Esophagus muscularis mucosa (tissue), 4 donors: ENCODE measurements at places on chromosomes 3 and 15.
A peak's percentile ranks its signal among the peaks of the same experiment; 100 is the strongest.

DNA sequence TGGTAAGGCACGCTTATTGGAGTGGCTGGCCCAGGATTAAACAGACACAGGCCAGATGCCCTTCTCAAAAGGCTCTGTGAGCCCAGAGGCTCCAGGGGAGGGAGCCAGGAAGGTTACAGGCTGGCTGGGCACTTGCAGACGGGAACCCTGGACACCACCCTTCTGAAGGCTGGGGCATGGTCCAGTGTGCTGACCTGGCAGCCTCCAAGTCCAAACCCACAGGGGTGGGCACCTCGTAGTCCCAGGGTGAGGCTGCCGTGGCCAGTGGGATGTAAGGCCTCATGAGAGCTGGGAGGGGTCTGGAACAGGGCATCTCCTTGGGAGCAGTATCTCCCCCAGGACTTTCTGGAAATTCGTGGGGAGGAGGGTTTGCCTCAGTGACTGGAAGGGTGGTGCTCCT lies 19.6 kb downstream of the EFCC1 start:
- H3K4me1 ChIP-seq: peaks cover 47% of the 10 kb centered on the region
- H3K4me3 ChIP-seq: no peak overlapping the region
- no peak for DNase-seq

- H3K36me3 ChIP-seq: no peaks in the 10 kb centered on the region
- H3K4me1 ChIP-seq: no peaks in the 10 kb centered on the region
- no peak overlapping the region for H3K27ac ChIP-seq
Measured at GRCh38 chr3:82474711-82475110, 713.3 kb upstream of the GBE1 start.

- H3K36me3 ChIP-seq: no peaks in the 10 kb centered on the region
- DNase-seq: peak; percentile 37
- H3K27me3 ChIP-seq: no peaks in the 10 kb centered on the region
- no peak overlapping the region for H3K4me3 ChIP-seq
- H3K4me1 ChIP-seq: no peaks in the 10 kb centered on the region
Measured at GRCh38 chr3:45807681-45808540, 11.6 kb upstream of the SLC6A20 start.

- no peak overlapping the region for H3K4me3 ChIP-seq
- no peak for DNase-seq
- peaks cover 4% of the 10 kb centered on the region for H3K36me3 ChIP-seq
- H3K27ac ChIP-seq: peak overlapping the region; percentile 63
- H3K4me1 ChIP-seq: peaks cover 66% of the 10 kb centered on the region
Measured at GRCh38 chr3:4522947-4523346, 29.8 kb downstream of the ITPR1 start.

DNA sequence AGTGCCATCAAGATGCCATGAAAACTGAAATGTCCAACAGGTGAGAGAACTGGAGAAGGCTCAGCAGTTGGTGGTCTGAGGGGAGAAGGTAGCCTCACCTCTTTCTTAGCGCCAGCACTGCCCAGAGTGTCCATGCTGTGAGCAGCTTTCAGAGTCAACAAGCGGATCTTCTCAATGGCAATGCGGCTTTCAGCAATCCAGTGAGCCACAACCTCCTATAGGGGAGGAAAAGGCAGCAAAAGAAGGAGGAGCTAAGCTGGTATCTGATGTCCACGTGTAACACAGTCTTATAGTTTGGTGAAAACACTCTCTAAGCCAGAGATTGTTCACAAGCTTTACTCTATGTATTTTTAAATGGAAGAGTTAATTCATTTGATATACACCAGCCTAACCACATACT lies 36.1 kb upstream of the ACKR4 start:
- no peak for DNase-seq
- H3K4me3 ChIP-seq: no peak overlapping the region
- H3K36me3 ChIP-seq: no peaks in the 10 kb centered on the region
- H3K27ac ChIP-seq: no peak overlapping the region
- peaks cover 14% of the 10 kb centered on the region for H3K4me1 ChIP-seq
- no peaks in the 10 kb centered on the region for H3K27me3 ChIP-seq

DNA sequence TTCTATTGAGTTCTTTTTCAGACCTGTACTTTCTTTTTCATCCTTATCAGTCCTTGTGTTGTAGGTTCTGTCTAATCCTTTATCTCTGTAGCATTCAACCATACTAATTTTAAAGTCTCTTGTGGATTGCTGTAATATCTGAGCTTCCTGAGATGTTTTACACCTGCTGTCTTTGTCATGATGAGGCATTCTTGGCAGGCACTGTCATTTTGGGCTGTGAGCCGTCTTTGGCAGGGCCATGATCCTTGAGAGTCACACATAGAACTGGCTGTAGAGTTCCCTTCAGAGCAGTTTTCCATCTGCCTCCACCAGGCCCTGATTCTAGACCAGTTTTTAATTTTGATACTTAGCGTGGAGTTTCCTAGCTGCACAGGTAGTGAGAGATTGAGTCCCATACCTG lies 6.7 kb downstream of the EFCC1 start:
- peak overlapping the region; percentile 23 for H3K27ac ChIP-seq
- no peaks in the 10 kb centered on the region for H3K36me3 ChIP-seq
- H3K4me1 ChIP-seq: peaks cover 32% of the 10 kb centered on the region
- no peak for DNase-seq

- H3K4me3 ChIP-seq: no peak overlapping the region
- H3K27ac ChIP-seq: no peak overlapping the region
- H3K4me1 ChIP-seq: peaks cover 23% of the 10 kb centered on the region
- no peak for DNase-seq
Measured at GRCh38 chr3:69343875-69344274, 42.0 kb downstream of the FRMD4B start.

- H3K4me1 ChIP-seq: peaks cover 23% of the 10 kb centered on the region
- H3K27ac ChIP-seq: no peak overlapping the region
- H3K36me3 ChIP-seq: no peaks in the 10 kb centered on the region
- no peak overlapping the region for H3K4me3 ChIP-seq
- DNase-seq: no peak
Measured at GRCh38 chr3:100096866-100097265, 17.4 kb downstream of the FILIP1L start.

DNA sequence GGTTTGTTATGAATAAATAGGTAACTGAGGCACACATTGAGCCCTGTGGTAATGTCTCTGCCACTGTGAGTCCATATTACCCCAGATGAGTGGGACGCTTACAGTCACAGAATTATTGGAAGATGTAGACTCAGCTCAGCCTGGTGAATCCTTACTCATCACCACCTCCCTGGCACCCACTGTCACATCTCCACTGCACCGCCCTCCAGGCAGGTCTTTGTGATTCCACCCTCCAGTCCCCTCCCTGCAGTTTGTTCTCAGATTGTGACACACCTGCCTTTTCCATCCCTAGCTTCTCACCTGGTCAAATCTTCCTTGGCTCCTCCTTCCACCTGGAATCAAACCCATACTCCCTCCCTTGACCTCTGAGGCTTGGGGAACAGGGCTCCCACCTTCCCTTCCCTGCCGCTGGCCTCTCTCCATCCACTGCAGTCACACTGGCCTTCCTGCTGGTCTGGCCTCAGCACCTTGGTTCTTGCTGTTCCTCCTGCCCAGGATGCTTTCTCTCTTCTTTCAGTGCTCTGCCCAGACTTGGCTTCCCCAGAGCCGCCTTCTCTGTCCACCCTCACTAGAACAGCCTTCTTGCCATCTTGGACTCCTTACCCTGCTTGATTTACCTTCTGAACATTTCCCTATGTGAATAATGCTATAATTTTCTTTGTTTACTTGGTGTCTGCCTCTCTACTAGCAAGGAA lies 9.4 kb downstream of the SLC6A20 start:
- H3K27me3 ChIP-seq: no peaks in the 10 kb centered on the region
- no peaks in the 10 kb centered on the region for H3K36me3 ChIP-seq
- H3K4me1 ChIP-seq: no peaks in the 10 kb centered on the region
- DNase-seq: peak; percentile 66
- no peak overlapping the region for H3K27ac ChIP-seq

GRCh38 chr3:148598619-148599018 lies 99.1 kb upstream of the AGTR1 start:
- H3K27me3 ChIP-seq: no peaks in the 10 kb centered on the region
- peaks cover 17% of the 10 kb centered on the region for H3K4me1 ChIP-seq
- no peaks in the 10 kb centered on the region for H3K36me3 ChIP-seq

- no peaks in the 10 kb centered on the region for H3K36me3 ChIP-seq
- H3K4me3 ChIP-seq: no peak overlapping the region
- H3K4me1 ChIP-seq: peaks cover 7% of the 10 kb centered on the region
- H3K27me3 ChIP-seq: no peaks in the 10 kb centered on the region
Measured at GRCh38 chr15:45169608-45170480, 17.9 kb downstream of the SHF start.

DNA sequence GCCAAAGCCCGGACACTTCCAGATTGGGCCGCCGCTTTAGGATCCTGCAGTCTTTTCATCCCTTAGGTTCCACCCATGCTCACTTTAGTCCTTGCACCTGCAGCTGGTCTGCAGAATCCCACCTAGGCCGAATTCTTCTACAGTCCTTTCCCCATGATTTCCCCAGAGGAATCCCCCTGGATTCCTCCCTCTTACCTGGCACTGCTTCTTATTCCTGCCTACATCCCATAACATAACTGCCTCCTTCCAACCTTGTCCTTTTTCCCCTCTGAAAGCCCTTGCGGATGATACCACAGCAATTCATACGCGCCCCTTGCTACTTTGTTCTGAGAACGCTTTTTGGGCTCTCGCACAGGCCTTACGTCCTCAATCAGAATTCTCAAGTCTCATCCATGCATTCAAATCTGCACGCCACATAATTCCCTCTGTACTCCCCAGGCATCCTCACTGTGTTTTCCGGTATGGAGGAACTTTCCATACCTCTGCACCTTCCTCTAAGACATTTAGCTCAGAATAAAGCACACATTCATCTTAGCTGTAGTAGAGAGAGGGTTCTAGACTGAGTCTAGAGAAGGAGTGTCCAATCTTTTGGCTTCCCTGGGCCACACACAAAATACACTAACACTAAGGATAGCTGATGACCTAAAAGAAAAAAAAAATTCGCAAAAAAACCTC lies 619 bp downstream of the EIF2AK4 start:
- peaks cover 15% of the 10 kb centered on the region for H3K4me1 ChIP-seq
- no peaks in the 10 kb centered on the region for H3K36me3 ChIP-seq
- DNase-seq: no peak
- no peaks in the 10 kb centered on the region for H3K27me3 ChIP-seq

DNA sequence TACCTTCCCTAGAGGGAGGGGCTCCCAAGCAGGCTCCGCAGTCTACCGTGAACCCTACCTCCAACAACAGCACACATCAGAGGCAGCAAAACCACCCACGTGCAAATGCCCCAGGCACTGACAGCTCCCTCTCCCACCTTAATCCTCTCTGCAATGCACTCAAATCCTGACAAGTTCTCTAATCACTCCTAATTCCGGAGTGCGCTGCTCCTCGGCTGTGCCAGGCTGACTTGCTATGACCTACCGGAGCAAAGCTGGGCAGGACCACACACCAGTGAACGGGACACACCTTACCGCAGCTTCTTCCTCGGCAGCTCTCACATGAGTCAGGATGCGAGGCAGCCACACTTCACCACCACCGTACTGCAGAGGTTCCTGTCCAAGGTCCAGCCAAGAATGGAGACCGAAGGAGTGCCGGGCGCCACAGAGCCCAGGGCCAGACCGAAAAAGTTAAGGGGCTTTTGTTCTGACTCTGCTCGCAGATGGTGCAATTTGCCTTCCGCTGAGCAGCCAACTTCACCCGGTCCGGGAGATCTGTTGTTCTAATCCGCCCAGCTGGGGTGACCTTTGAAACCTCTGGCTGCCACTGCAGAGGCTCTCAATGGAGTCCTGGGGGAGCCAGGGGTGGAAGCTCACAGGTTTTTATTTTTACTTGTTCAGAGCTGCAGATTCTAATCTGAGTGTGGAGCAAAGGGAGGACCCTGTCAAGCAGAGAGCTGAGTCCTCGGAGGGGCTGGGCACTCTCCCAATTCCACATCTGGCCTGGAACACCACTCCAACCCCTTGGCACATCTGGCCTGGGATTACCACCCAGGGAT lies 84.4 kb downstream of the MYLK start:
- no peak overlapping the region for H3K27ac ChIP-seq
- H3K27me3 ChIP-seq: no peaks in the 10 kb centered on the region
- H3K36me3 ChIP-seq: no peaks in the 10 kb centered on the region
- no peak overlapping the region for H3K4me3 ChIP-seq
- peaks cover 6% of the 10 kb centered on the region for H3K4me1 ChIP-seq
- no peak for DNase-seq

DNA sequence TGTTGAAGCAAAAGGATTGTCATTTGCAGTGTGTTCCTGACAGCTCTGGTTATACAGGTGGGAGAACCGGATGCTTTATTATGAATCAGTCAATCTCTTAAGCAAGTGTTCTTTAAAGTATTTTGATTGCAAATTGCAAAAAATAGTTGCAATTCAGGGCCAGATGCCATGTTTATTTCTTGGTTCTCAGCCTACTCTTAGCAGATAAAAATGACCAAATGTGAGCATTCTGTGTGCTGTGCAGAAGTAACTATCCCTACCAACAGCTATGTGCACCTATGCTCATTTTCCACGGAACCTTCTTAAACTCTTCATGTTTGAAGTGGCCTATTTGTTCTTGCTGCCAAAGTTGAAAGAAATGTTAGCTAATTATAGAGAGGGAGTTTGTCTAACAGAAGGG lies 262.3 kb upstream of the RASGRP1 start:
- peak; percentile 31 for DNase-seq
- no peak overlapping the region for H3K27ac ChIP-seq
- H3K27me3 ChIP-seq: no peaks in the 10 kb centered on the region
- H3K4me3 ChIP-seq: no peak overlapping the region
- H3K36me3 ChIP-seq: no peaks in the 10 kb centered on the region

DNA sequence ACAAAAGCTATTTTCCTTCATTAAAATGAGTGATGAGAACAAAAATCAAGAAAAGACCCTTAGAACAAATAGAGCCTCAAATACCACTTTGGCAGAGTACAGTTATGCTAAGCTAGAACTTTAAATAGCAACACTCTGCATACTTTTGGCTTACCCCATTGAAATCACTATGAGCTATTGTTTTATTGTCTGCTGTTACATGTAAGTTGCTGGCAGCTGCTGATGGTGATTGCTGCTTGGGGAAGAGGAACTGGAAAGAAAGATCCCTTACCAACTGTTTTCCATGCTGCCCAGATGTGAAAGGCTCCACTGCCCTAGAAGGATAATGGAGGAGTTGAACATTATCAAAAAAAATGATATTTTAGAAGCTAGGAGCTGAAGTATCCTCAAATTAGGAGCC lies 135.4 kb downstream of the SYNPR start:
- no peaks in the 10 kb centered on the region for H3K27me3 ChIP-seq
- H3K4me1 ChIP-seq: no peaks in the 10 kb centered on the region
- no peak overlapping the region for H3K27ac ChIP-seq
- no peak overlapping the region for H3K4me3 ChIP-seq
- H3K36me3 ChIP-seq: no peaks in the 10 kb centered on the region

DNA sequence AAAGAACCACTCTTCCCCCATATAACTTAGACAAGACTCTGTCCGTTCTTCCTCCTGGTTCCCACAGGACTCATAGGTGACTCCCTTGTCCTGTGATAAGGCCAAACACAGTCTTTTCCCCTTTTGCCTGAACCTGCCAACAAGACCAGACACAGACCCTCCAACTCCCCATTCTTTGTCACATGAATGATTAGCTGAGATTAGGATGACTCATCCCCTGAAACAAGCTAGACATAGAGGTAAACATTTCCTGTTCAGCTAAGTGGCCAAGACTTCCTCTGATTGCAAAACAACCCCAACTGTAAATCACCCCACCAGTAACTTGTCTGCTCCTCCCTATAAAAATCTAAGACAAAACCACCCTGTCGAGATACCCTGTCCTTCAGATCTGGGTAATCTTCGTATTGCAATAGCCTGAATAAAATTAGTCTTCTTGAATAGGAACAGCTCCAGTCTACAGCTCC lies 11.4 kb upstream of the HTR3E start:
- no peaks in the 10 kb centered on the region for H3K4me1 ChIP-seq
- H3K27ac ChIP-seq: no peak overlapping the region
- H3K4me3 ChIP-seq: no peak overlapping the region
- H3K27me3 ChIP-seq: no peaks in the 10 kb centered on the region
- no peak for DNase-seq

- H3K27me3 ChIP-seq: no peaks in the 10 kb centered on the region
- H3K4me1 ChIP-seq: peaks cover 50% of the 10 kb centered on the region
- no peaks in the 10 kb centered on the region for H3K36me3 ChIP-seq
- no peak overlapping the region for H3K27ac ChIP-seq
- no peak overlapping the region for H3K4me3 ChIP-seq
Measured at GRCh38 chr3:100081986-100082692, 32.2 kb downstream of the FILIP1L start.
